Suppressor macrophage (primary cell): ENCODE measurements at places on chromosomes 4 and X.

DNA sequence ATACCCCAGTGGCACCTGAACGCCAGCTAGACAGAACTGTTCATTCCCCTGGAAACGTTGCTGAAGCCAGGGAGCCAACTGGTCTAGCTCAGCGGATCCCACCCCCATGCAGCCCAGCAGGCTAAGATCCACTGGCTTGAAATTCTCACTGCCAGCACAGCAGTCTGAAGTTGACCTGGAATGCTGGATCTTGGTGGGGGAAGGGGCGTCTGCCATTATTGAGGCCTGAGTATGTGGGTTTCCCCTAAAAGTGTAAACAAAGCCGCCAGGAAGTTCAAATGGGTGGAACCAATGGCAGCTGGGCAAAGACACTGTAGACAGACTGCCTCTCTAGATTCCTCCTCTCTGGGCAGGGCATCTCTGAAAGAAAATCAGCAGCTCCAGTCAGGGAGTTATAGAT lies 213.0 kb downstream of the NKX6-1 start:
- no peak for DNase-seq

- no peak for DNase-seq
These were observed 288.5 kb downstream of the USP46 start for GRCh38 chr4:52370576-52370975.

- DNase-seq, result no peak
These were observed 131.7 kb upstream of the PCDH18 start for GRCh38 chr4:137664046-137664387.

- DNase-seq, result no peak
These were observed 68.8 kb upstream of the ARHGAP24 start for GRCh38 chr4:85406185-85406584.

DNA sequence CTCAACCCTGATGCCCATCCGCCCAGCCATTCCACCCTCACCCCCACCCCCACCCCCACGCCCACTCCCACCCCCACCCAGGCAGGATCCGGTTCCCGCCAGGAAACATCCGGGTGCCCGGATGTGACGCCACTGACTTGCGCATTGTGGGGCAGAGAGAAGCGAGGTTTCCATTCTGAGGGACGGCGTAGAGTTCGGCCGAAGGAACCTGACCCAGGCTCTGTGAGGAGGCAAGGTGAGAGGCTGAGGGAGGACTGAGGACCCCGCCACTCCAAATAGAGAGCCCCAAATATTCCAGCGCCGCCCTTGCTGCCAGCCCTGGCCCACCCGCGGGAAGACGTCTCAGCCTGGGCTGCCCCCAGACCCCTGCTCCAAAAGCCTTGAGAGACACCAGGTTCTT lies at the start of gene MAGEA1:
Gene MAGEA1, plus strand, starts transcription at position 154 of the 400 bp plus-strand sequence. CDS start 3,106 bp downstream, outside the sequence.
- DNase-seq, result no peak

GRCh38 chr4:6773106-6773505 lies 9.4 kb upstream of the KIAA0232 start:
- DNase-seq, result no peak

DNA sequence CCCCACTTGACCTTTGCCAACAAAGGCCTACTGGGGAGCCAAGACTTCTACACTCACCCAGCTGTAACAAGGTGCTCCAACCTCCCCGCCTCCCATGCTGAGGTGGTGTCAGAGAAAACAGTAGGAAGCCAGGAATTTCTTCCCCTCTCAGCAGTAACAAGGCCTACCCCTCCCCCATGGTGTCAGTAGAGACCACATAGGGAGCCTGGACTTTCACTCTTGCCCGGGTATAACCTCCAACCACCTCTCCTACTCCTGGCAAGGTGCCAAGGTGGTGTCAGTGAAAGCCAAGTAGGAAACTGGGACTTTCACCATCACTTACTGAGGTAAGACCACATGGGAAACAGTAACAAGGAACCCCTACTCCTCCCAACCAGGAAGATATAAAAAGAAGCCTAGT lies 93.1 kb downstream of the SLC16A2 start:
- no peak for DNase-seq

- no peak for DNase-seq
These were observed 605.9 kb upstream of the DIPK2B start for GRCh38 chrX:45806410-45807121.

DNA sequence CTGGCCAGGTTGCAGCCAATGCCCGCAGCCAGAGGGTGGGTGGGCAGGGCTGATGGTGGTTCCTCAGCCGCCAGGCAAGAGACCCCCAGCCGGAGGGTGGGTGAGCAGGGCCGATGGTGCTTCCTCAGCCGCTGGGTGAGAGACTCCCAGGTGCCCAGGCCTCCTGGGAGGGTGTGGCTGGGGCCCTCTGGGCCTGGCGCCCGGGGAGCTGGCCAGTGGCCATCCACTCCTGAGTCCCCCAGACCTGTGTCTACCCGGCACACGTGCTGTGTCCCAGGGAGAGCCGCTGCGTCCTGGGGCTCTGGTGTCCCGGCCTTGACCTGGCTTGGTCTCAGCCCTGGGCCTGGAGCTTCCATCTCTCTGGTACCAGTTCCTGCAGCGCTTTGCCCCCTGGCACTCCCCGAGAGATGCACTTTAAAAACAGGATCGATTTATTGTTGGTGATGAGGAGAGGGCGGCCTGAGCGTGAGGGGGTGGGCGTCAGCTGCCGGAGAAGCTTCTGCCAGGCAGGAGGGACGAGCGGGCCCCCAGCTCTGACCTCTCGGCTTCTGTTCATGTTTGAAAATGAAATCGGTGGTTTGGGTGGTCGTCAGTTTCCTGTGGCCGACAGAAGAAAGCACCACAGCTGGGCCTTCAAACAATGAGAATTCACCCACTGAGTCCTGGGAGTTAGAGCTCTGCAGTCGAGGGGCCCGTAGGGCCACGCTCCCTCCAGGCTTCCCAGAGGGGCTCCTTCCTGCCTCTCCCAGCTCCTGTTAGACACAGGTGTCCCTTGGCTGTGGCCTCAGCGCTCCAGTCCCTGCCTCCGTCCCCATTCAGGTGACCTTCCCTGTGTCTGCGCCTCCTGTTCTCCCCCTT lies 6.5 kb downstream of the DOK7 start:
- DNase-seq, result no peak

DNA sequence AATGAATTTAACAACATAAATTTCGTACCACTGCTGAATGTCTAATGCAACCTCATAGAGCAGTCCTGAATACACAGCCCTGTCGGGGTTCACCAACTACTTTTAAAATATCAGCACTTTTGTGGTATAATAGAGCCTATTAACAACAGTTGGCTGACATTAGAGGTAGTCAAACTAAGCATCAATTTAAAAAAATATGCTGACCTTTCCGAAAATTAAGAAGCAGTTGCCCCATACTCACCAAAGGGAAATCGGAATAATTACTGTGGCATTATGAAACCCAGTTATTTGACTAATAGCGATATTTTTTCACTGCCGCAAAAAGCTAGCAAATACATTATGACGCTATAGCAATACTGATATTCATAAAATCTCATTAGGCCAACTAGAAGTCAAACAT lies 273.5 kb upstream of the PPARGC1A start:
- no peak for DNase-seq

DNA sequence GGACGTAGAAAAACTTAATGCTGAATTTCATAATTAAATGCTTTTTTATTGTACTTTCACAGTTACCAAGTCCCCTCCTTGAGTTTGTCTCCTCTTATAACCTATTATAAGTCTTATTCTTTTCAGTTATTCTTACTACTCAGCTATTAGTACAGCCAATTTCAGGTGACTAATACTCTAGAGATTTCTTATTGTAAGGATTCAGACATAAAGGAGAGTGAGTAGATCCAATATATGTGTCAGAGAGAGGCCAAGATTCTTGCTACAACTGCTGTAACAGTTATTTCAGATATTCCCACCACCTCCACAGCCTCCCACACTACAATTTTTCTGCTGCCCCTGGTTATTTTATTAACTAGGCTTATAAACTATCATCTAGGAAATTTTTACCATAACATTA lies 274.5 kb downstream of the GPAT3 start:
- DNase-seq, result no peak

- DNase-seq, result peak; percentile 74
These were observed 189.6 kb downstream of the BCOR start for GRCh38 chrX:39907964-39908661.

- no peak for DNase-seq
These were observed 67.8 kb upstream of the ETNPPL start for GRCh38 chr4:108830509-108831244.

GRCh38 chrX:72045141-72045540 lies 86.6 kb downstream of the RTL5 start:
- no peak for DNase-seq

DNA sequence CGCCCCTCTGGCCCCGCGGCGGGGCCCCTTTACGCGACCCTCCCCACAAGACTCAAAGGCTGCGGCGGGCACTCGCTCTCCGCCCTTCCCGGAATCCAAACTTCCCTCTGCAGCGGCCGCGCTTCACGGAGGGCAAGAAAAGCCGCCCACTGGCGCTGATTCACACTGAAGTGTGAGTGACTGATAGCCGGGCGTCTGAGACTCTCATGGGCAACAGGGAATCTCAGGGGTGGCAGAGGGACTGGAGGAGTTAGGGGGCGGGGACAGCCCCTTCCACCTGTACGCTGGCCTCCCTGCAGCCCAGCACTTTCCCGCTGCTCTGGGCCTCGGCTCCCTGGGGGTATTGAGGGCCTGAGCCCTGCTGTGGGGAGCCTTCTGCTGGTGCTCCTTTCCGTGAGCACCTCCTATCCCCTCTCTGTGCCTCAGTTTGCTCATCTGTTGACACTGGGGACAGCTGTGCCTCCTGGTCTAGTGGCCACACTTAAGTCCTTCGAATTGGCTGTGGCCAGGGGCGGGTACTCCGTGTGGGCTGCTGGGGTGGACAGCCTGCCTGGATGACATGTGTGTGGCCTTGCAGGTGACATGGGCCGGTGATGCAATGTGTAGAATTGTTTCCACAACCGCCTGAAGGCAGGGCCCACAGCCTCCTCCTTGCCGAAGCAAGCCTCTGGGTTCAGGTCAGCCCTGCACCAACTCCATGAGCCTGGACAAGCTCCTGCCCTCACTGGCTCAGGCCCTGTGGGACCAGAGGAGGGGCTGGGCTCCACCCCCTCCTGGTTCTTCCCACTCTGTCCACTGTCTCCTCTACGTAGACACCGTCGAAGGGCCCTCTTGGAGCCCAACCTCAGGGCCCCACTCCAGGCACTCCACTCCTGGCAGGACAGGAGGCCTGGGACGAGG lies 951 bp downstream of the SH3BP2 start:
- peak; percentile 92 for DNase-seq

- DNase-seq, result no peak
These were observed 66.6 kb downstream of the ING2 start for GRCh38 chr4:183571350-183571941.

DNA sequence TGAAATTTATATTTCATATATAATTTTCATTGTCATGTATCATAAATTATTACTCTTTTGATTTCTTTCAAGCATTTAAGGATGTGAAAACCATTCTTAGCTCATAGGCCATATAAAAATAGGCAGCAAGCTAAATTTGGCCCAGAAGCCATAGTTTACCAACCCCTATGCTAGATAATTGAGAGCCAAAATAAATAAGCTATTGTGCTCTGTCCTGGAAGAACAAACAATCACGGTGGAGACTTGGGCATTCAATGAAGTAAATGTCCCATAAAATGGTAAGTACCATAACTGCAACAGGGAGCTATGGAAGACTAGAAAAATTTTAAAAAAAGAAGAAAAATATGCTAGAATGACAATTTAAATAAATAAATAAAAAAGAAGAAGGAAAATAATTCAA lies 60.9 kb upstream of the PACRGL start:
- DNase-seq, result no peak

GRCh38 chrX:78104447-78105176 lies 564 bp downstream of the PGK1 start:
- peak; percentile 75 for DNase-seq

DNA sequence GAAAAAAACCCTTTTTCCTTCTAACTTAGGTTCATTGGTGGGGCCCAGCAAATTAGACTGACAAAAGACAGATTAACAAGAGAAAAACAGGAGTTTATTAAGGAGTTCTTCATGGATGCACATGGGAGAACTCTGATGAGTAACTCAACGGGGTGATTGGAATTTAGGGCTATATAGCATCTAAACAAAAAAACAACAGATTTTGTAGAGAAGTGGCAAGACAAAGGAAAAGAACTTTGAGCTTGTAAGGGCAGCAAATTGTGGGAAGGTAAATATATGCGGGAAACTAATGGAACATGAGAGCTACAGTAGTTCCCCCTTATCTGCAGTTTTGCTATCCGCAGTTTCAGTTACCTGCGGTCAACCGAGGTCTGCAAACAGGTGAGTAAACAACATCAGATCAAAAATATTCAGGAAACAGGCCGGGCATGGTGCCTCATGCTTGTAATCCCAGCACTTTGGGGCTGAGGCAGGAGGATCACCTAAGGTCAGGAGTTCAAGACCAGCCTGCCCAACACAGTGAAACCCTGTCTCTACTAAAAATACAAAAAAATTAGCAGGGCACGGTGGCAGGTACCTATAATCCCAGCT lies 573.6 kb downstream of the ADGRL3 start:
- no peak for DNase-seq

GRCh38 chrX:103338663-103339062 lies 8.6 kb downstream of the TCEAL7 start:
- no peak for DNase-seq

DNA sequence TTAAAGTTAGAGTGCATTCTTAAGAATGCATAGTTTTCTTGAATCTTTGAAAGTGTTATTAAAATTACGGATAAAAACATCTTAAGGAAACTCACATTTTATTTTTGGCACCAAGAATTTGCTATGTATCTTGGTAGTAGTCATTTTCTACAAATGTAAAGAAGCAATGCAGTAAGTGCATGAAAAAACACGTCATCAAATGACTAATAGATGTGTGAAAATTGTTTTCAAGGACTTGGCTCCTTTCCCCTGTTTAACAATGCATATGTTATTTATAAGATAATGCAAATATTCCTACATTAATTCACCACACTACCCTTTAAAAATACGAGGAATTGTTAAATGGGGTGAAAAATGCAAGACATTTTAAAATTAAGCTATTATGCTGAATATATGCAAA lies 461.2 kb upstream of the PCDH7 start:
- DNase-seq, result no peak

DNA sequence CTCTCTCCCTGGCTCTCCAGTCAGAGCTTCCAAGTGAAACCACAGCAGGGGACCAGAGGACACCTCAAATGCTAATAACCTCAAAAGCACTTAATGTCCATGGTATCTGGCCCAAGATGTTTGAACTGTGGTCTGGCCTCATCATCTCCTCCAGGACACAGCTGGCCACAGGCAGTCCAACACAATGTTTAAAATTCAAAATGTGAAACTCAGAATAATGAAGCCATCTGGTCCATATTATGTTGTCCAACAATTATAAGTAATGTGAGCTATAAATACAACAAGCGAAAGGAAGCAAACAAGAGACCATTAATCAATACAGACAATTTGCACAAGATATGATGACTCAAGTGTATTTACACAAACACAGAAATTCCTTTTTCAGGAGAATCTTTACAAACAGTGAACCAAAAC lies 90.7 kb upstream of the S100G start:
- no peak for DNase-seq

GRCh38 chr4:12071316-12071715 lies 642.6 kb upstream of the HS3ST1 start:
- DNase-seq, result no peak

DNA sequence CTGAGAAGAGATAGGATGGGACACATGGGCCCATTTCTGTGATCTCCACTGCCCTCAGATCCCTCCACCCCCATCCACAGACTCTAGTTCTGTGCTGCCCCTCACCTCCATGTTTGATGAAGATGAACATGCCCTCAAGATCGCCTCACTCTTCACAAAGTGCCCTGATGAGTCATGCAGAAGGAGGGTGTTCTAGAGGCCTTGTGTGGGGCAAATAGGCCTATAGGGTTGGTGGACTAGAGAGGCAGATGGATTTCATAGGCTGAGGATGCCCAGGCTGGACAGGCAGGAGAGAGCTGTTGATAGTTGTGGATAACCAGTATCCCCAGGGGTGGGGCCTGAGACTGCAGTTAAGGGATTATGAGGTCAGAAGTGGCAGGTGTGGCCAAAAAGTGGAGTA lies at the start of gene CXorf65:
Gene CXorf65, minus strand, starts transcription at position 314 of the 400 bp plus-strand sequence. Its CDS starts 184 bp downstream, at position 130.
- no peak for DNase-seq
